Amniotic stem cell (primary cell): ENCODE measurements at places on chromosomes 12 and 14.

GRCh38 chr14:34297786-34298520, 164.1 kb downstream of the SPTSSA start:
- DNase-seq = no peak

- DNase-seq = no peak
Observed at GRCh38 chr12:44433659-44434058, 442.5 kb downstream of the NELL2 start.

GRCh38 chr14:75439989-75440388, 12.2 kb downstream of the JDP2 start:
- no peak for DNase-seq

- no peak for DNase-seq
Observed at GRCh38 chr14:75334549-75335051, 56.0 kb downstream of the FOS start.

- DNase-seq = no peak
Observed at GRCh38 chr12:45419317-45419814, 203.5 kb downstream of the ANO6 start.

- no peak for DNase-seq
Observed at GRCh38 chr12:17028348-17028747, 422.4 kb upstream of the LMO3 start.

- DNase-seq = no peak
Observed at GRCh38 chr14:22542360-22542759, 46.7 kb downstream of the DAD1 start.

GRCh38 chr12:1619587-1619986, 9.4 kb upstream of the WNT5B start:
- no peak for DNase-seq

DNA sequence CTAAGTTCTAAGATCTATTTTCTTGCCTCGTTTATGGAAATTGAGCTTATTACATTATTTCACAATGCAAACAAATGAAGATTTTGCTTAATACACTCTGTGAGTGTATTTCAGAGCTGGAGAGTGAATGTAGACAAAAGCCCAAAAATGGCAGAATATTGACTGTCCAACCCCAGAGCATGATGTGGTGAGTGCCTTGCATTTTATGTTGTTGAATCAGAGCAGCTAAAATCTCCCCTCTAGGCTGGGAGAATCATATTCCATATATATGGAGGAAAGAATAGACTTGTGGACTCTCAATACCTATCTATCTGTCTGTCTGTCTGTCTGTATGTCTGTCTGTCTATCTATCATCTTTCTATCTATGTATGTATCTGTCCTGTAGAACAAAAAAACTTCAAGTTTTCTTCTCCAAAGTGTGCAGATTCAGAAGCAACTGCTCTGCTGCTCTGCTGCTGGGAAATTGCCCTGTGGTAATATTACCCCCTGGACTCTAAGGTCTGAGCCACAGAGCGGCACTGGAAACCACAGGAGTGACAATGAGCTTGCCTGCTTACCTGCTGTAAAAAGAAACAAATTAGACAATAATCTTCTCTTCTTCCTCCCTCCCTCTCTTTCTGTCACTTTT, 209.4 kb upstream of the PRICKLE1 start:
- DNase-seq = peak; percentile 14

GRCh38 chr12:81128930-81129554, 51.2 kb downstream of the ACSS3 start:
- DNase-seq = peak; percentile 16

DNA sequence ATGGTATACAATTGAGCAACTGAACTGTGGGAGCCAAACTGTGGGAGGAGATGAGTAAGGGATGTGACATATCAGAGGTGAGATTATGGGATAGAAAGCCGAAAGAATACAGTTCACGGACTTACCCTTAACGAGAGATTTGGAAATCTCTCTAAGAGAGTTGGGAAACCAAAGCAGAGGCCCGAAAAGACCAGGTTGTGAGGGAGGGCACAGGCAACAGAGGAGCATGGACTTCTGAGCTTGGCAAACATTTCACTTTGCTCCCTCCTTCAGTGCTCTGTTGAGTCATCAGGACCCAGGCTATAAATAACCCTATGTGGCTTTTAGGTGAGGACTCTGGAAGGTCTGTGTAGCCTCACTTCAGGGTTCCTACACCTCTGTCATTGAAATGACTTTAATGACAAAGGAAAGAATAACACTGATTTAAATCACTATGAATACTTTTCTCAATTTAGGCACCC, 120.6 kb downstream of the TGFB3 start:
- no peak for DNase-seq

GRCh38 chr12:15896867-15897266, 14.3 kb upstream of the DERA start:
- no peak for DNase-seq

GRCh38 chr14:48398675-48399282, 723.4 kb upstream of the MDGA2 start:
- DNase-seq = no peak

DNA sequence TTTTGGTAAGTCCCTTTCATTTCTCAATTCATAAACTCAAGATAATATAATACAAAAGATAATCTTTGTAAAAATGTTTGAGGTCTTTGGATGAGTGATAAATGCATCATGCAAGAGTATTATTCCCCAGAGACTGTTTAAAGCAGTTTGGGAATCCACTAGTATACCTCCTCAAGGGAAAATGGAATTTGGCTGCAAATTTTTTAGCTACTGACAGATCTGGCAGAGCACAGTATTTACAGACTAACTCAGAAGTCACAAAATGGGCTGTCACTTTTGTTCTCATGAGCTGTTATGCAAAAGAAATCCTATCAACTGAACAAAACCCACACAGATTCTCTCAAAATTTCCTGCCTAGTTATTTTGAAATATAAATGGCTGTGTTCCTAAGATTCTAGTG, 9.9 kb downstream of the SPIC start:
- no peak for DNase-seq

DNA sequence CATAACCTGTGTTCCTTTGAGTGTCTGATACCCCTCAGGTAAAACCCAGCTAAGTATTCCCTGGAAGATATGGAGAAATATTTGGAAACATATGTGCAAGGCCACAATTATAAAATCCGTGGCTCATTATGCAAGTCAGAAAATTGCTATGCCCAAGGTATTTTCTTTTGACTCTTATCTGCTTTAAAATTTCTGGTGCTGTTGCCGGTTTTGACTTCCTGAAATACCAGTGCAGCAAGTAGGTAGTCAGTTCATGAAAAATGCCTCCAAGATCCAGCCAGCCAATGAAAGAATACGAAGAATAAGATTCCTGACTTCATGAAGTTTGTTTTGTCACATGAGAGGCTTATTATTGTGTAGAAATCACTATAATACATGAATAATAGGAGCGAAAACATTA, 20.2 kb upstream of the FUT8 start:
- no peak for DNase-seq

DNA sequence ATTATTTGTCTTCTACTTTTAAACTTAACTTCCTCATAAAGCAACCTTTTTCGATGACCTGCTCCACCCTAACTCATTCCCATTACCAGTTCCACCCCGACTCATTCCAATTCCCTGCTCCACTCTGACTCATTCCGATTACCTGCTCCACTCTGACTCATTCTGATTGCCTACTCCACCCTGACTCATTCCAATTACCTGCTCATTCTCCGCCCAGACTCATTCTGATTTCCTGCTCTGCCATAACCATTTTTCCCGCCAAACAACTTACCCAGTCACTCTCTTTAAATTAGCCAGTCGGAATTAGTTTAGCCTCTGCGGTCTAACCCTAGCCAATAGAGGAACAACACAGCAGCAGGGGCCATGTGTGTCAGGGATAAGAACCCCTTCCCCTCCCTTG, 249.1 kb downstream of the DPY19L2 start:
- no peak for DNase-seq

GRCh38 chr14:105324080-105324778, 9.7 kb downstream of the PACS2 start:
- no peak for DNase-seq

GRCh38 chr12:75720812-75721641, 209.6 kb upstream of the KRR1 start:
- DNase-seq = no peak

DNA sequence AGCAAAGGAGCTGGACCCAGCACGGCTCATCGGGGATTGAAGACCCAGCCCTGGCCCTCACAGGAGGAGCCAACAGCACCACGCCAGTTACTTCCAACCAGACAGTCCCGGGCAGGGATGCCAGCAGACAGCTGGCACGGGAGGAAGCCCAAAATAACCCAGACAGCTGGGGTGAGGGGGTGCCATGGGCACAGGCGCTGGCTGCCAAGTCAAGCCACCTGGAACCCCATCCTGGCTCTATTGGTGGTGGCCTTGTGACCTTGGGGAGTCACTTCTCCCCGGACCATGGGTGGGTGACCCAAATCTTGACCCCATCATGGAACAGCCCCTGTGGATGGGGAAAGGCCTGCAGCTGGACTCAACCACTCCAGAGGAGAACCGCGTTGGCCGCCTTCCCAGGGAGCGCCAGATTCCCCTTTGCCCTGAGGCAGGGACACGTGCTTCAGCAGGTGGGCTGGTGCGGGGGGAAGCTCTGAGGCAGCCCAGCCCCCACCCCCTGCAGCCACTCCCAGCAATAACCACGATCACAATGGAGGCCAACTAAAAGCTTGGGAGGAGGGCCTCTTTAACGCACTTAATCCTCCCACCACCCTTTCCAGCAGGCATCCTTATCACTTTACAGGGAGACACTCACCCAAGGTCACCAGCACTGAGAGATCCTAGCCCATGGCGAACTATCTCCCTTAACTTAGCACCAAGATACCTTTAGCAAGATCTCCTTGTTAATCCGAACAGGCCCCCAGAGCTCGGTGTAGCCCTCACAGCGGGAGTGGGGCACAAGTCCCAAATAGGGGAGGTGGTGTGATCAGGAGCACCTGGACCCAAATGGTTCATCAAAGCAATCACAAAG, 4.7 kb upstream of the RHOF start:
- DNase-seq = no peak

DNA sequence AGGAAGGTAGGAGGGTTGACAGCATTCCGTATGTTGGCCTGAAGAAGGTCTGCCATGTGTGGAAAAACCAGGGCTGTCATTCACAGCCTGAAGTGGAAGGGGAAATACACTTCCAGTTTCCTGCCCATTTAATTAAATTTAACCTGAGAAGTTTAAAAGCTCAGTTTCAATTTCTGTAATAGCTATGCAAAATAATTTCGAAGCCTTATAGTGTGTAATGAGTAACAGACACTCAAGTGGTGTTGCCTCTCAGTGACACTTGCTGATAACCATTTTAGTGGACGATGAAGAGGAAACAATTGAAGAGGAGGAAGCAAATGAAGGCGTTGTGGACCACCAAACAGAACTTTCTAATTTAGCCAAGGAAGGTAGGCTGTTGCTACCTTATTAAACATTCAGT, 44.8 kb downstream of the EP400 start:
- DNase-seq = no peak

- no peak for DNase-seq
Observed at GRCh38 chr12:108635201-108635996, 1.7 kb upstream of the SELPLG start.

DNA sequence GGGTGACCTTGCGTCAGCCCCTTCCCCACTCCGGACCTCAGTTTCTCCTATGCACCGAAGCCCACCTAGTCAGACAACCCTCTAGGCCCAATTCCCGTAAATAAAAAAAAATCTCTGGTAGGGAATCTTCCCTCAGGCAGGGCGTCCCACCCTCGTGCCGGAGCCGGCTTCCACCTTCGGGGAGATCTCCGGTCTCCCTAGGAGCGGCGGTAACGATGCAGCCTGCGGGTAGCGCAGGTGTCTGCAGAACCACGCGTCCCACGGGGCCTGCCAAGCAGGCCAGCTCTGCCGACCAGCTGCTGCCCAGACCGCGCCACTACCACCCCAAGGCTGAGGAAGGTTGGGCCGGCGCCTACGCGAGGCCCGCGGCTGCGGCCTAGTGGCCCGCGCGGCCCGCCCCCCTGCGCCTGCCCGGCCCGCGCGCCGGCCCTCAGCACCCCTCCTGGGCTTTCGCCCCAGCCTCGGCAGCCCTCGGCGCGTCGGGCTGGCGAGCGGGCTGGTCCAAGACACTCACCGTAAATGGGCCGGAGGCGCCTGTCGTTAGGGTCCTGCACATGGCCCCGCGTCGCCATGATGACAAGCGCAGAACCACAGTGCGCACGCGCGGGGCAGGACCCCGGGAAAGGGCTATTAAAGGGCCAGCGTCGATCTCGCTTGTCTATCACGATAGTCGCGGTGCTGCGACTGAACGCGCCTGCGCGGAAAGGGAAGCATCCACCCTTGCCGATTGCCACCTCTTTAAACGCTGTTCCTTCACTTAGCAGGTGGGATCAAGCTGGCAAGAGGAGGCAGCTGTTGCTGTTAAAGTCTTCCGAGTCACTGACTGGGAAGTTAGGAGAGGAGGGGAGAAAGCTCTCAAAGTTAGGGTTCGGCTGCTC, at the start of gene NAA25:
Gene NAA25, minus strand, starts transcription at position 582 of the 878 bp plus-strand sequence. Its CDS starts 10 bp downstream, at position 572.
- peak; percentile 72 for DNase-seq

DNA sequence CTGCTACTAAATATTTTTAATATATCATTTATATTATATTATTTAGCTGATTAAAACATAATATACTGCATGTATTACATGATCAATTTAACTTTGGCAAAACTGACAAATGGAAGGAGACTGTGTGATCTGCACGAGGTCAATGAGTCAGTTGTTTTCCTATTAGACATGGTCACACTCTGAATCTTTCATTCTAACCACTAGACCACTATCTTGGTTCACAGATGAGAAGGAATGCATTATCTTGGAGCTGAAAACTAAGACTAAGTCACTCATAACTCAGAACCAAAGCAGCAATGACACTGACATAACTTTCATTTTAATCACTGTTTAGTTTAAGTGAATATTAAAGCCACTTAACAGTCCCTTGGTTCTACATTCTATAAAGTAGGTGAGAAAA, 37.4 kb downstream of the GNPTAB start:
- DNase-seq = no peak

DNA sequence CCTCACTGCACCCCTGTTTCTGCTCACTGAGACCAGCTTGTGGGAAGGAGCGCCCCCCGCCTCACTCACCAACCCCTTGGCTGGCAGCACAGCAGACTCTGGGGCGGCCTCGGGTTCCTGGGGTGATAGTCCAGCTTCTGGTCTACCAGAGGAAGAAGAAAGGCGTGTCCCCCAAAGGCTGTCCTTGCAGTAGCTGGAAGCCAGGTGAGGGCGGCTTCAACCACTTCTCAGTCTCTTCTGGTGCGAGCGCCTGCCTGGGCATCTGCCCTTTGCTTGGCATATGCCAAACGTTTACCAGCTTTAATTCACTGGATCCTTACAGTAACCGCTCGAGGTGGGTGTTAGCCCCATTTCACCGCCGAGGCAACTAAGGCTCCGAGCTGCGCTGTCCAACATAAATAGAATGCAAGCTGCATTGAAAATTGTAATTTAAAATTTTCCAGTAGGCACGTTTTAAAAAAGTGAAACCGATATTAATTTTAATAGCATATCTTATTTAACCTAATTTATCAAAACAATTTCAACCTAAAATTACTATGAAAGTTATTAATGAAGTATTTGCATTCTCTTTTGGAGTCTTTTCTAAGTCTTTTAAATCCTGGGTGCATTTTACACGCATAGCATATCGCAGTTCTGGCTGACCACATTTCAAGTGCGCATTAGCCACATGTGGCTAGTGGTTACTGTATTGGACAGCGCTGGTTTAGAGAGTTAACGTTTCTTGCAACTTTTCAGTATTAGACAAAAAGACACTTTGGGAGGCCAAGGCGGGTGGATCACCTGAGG, 872 bp downstream of the FAM177A1 start:
- no peak for DNase-seq
